Cortex of kidney (tissue), 1 donor: ENCODE measurements at places on chromosomes 7 and 10.

DNA sequence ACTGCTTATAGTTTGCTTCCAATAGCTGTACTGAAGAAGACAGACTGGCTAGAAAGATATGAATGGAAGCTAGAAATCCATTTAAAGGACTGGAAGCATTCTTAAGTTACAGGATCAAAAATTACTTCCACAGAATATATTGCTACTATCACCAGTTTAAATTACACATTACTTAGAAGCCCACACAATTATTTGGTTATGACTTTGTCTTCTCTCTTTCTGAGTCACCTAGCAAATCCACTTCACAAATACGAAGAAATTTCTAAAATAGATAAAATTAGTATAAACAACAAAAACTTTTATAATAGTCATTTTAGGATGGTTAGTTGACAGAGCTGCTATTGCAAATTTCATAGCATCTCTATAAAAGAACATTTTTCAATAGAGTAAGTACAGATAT, 108.1 kb downstream of the SNX13 start:
- DNase-seq = no peak

DNA sequence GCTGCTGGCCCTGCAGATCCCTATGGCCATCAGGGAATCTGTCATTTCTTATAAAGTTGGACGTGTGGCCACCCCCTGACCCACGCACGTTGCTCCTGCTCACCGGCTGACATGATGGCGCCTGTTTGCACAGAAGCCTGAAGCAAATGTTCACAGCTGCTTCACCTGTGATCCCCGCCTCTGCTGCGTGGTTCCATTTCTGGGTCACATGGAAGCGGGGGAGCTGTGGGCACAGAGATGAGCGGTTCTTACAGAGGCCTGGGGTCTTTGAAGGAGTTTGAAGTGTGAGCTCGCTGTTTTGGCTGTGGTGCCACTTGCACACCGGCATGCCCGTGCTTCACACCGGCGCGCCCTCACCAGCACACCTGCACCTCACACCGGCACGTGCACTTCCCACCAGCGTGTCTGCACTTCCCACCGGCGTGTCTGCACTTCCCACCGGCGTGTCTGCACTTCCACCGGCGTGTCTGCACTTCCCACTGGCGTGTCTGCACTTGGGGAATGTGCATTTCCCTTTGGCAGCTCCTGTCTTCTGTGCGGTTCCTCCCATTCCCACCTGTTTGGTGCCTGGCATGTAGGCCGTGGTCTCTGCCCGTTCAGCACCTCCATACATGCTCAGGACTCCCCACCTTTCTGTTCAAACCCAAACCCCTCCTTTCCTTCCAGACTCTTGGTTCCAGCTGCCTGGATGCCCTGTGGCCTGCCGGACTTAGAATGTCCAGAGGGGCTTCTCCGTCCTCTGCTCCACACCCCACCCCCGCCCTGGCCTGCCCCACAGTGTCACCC, 86.7 kb downstream of the INPP5A start:
- DNase-seq = no peak

DNA sequence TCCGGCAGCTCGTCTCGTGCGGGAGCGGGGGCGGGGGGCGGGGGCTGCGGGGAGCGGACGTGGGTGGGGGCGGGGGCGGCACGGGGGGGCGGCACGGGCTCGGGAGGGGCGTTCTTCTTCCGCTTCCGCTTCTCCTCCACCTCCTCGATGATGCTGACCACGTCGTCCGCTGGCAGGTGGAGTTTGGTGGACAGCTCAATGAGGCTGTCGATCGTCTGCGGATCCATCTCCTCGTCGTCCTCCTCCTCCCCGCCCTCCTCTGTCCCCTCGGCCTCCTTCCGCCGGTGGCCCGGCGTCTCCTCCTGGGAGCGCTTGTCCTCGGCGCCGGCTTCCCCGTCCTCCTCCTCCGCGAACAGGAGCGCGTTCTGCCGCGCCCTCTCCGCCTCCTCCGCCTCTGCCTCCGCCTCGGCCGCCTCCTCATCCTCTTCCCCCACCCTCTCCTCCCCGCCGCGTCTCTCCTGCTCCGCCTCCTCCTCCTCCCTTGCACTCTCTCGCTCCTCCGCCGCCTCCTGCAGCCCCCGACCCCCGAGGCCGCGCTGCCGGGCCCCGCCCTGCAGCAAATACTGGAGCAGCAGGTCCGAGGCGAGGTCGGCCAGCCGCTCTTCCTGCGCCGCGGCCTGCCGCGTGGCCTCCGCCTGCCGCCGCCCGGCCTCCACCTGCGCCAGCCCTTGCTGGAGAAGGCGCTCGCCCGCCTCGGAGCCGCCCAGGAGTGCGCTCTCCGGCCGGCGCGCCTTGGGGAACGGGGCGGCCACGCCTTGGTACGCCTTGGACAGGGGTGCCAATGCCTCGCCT, 1.9 kb downstream of the VGF start:
- DNase-seq = no peak

GRCh38 chr7:112182749-112183148, 23.4 kb downstream of the DOCK4 start:
- no peak for DNase-seq

GRCh38 chr10:124693396-124693795, 50.8 kb downstream of the FAM53B start:
- no peak for DNase-seq

DNA sequence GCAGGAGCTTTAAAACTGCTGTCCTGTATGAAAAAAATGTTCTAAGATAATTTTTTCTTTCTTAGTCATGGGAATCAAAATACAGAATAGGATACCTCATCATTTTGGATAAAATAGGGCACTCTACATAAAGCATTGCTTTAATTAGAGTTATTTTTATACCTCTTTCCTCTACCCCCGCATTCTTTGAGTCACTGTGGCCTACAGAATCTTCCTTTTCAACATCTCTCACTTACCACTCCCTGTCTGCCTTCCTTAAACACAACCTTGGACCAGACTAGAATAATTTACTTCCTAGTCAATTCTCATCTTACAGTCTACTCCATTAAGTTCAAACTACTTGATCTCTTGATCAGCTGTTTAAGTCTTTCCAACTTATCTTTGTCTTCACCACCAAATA, 462.3 kb downstream of the PHTF2 start:
- DNase-seq = no peak

- DNase-seq = no peak
Measured at GRCh38 chr10:82645221-82645620, 770.2 kb downstream of the NRG3 start.

- DNase-seq = no peak
Measured at GRCh38 chr10:123009105-123009820, 457 bp downstream of the ACADSB start.

DNA sequence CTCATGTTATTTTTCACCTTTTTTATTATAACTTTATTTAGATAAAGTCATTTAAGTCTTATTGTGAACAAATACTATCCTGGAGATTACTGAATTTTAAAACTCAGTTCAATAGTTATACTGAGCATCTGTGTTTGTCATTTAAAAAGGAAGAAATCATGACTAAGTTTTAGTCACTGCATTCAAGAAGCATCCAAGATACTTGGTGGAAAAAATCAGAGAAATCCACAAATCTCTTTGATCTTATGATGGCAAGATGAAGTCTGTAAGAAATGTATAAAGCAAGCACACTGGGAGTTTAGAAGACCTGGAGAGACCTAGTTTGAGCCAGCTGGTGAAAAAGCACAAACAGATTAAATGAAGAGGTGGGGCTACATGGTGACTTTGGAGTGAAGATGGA, 529.8 kb upstream of the IGFBP3 start:
- DNase-seq = no peak

DNA sequence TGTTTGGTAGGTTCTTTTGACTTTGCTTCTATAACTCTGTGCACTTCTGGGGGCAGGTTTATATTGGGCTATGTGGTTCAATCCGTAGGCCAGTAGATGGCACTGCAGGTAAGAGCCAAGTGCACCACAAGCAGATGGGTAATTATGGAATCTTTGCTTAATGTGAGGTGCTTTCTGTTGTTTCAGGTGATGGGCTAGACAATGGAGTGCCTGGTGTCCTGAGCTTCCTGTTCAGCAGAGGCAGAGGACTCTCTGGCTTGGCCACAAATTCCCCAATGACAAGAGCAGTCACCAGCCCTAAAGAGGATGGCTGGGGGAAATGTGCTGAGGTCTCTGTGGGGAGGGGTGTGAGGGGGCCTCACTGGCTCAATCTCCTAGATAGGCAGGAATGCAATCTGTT, 455.0 kb downstream of the CCSER2 start:
- DNase-seq = no peak

GRCh38 chr10:24207341-24207740, 1.6 kb upstream of the KIAA1217 start:
- DNase-seq = no peak

- DNase-seq = no peak
Measured at GRCh38 chr10:75959209-75959608, 527.8 kb downstream of the LRMDA start.

DNA sequence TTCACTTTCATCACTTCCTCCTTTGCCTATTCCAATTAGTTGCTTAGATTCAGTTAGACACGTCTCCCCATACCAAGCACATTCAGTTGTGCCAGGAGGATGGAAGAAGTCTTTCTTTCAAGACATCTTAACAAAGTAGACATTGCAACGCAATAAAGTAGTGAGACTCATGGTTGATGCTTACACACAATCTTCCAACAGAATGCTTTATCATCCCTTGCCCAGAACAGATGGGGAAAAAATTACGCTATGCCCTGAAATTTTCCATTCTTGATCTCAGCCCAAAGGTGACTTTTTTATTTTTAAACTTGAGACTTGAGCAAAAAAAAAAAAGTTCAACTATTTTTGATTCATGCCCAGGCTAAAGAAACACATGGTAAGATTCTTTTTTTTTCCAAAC, 74.9 kb downstream of the KCNMA1 start:
- DNase-seq = no peak

DNA sequence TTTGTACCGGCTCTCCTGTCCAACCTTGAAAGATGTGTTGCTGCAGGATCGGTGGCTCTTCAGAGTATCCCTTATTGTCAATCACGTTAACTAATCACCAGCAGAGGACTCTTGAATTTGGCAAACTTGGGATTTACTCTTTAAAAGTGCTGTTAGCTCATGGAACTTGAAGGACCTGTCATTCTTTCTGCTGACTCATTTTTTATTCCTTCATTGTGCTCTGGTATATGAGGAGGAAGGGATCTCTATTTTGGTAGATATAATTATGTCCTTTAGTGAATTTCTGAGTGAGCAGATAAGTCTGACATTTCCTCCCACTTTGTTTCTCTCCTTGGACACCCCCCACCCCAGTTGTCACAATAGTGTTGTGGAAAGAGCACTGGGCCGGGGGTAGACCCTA, 175.1 kb upstream of the HDAC9 start:
- DNase-seq = no peak

DNA sequence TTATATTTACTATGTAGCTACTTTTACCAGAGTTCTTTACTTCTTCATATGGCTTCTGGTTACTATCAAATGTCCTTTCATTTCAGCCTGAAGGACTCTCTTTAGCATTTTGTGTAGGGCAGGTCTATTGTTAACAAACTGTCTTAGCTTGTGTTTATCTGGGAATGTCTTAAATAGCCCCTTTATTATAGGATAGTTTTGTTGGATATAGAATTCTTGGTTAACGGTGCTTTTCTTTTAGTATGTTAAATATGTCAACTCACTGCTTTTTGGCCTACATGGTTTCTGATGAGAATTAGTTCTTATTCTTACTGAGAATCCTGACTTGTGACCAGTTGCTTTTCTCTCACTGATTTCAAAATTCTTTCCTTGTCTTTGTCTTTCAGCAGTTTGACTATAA, 169.0 kb downstream of the ADK start:
- no peak for DNase-seq

GRCh38 chr7:29754874-29755490, 51.3 kb upstream of the WIPF3 start:
- no peak for DNase-seq

DNA sequence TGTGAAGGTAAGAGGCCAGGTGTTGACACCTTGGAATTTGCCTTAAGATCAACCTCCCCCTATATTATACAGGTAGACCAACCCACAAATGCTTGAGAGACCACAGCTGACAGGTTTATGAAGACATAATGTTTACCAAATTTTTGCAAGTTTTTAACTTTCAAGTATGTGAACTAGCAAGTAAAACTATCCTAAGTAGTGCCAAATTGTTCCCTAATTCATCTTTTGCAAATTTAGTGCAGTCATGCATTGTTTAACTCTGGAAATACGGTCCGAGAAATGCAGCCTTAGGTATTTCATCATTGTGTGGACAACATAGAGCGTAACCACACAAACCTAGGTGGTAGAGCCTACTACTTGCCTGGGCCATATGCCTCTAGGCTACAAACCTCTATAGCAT, 10.7 kb downstream of the UPP1 start:
- DNase-seq = no peak

- DNase-seq = no peak
Measured at GRCh38 chr7:51301806-51302205, 14.8 kb downstream of the COBL start.

GRCh38 chr10:10489805-10490571, 527.7 kb upstream of the CELF2 start:
- no peak for DNase-seq

DNA sequence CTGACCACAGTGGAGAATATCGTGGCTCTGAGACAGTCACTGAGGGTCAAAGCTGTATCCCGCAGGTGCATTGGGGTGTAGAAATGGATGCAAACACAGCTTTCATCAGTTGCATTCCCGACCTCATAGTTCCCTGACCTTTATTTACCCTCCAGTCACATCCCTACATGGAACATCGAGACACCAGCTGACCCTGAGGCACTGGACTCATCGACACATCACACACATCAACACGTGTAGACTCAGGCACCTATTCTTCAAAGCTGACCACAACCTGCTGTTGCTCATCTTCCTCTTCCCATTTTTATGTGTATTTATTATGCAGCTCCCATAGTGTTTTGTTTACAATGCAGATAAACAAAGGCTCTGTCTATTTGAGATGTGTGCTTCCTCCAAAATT, 396.9 kb upstream of the NRP1 start:
- no peak for DNase-seq

DNA sequence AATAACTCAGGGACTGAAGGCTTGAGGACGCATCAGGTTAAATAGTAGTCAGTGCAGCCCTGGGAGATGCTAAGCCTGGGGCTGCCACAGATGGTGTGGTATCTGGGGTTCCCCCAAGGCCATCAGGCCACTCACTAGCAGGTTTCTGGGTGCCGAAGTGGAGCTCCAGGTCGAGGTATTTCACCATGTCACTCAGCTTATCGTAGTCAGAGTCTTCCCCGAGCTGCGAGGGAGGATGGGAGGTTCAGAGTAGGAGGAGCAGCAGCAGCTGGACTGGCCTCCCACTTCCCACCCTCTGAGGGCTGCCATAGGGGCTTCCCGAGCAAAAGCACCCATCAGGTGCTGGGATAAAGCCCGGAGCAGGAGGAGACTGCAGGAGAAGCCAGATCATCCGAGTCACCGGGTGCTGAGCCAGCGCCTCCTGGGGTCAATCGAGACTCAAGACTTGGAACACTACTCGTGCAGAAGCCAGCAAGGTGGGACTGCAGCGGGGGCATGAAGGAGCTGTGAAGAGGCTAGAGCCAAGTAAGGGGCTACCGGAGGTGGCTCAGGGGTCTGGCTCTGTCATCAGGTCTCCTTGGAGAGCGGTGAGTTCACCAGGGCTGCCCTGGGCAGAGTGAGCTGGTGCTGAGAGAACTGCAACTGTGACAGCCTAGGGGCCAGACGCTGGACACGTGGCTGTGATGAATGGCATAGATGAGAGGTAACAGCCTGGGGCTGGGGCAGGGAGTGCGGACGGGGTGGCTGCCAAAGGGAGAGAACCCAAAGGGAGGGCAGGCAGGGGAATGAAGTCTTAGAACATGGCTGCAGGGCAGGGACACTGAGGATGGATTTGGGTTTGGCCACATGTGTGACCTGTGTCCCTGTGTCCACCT, 45.3 kb downstream of the GRID2IP start:
- no peak for DNase-seq
